ENCODE measurements at places on chromosomes 5 and 9. TPM values are rescaled to one million over a fixed set of nuclear protein-coding genes. Genes with fewer than 3 reads are reported as not detected.

Gene PCDHB9
- 0.13 TPM for total RNA-seq

Gene FBP2
- total RNA-seq = not detected

Gene TNFSF8
- total RNA-seq = 0.13 TPM

Gene MCIDAS
- total RNA-seq = not detected

Gene HNRNPA0
- 20.6 TPM for total RNA-seq

Gene FAXDC2
- total RNA-seq = 3.6 TPM

Gene WDR41
- total RNA-seq = 70.0 TPM

Gene TRIM36
- total RNA-seq = 0.43 TPM

Gene C9orf72
- total RNA-seq = 11.6 TPM

Gene FKTN
- total RNA-seq = 49.6 TPM

Gene OR1Q1
- total RNA-seq = not detected

Gene CRB2
- not detected for total RNA-seq

Gene GRIN1
- total RNA-seq = 0.14 TPM

Gene AK8
- 0.13 TPM for total RNA-seq

Gene SH3GL2
- 0.13 TPM for total RNA-seq

Gene SLCO4C1
- under 0.01 TPM for total RNA-seq

Gene CDH9
- not detected for total RNA-seq

Gene LCN12
- total RNA-seq = not detected

Gene TAS2R1
- total RNA-seq = not detected

Gene AIF1L
- 49.5 TPM for total RNA-seq

Gene ORM2
- total RNA-seq = not detected

Gene TIMD4
- not detected for total RNA-seq

Gene PCDH12
- 35.1 TPM for total RNA-seq

Gene FGF18
- 0.07 TPM for total RNA-seq

Gene PCDHGC5
- total RNA-seq = 1.1 TPM

Gene DRD1
- total RNA-seq = not detected

Gene CCNJL
- total RNA-seq = 4.0 TPM

Gene KCNV2
- not detected for total RNA-seq

Gene CNTLN
- 20.7 TPM for total RNA-seq

Gene DNLZ
- 7.8 TPM for total RNA-seq

Gene TEK
- total RNA-seq = 101 TPM

Gene ERCC6L2
- 82.6 TPM for total RNA-seq

Gene CCDC183
- total RNA-seq = 0.13 TPM

Gene AHRR
- total RNA-seq = 6.8 TPM

Gene IFNA4
- not detected for total RNA-seq

Gene GLDC
- total RNA-seq = 22.8 TPM

Gene ARHGEF37
- total RNA-seq = 8.0 TPM

Gene IFNB1
- total RNA-seq = not detected

Gene TAL2
- not detected for total RNA-seq

Gene SOX30
- total RNA-seq = not detected

Gene CDC25C
- total RNA-seq = 13.0 TPM

Gene IFNA13
- not detected for total RNA-seq

Measured in thoracic aorta endothelial cell (primary cell).